HT-29 (cell line): ENCODE measurements at places on chromosomes 7 and 10. TPM values are rescaled to one million over a fixed set of nuclear protein-coding genes. Genes with fewer than 3 reads are reported as not detected.

- peak; percentile 80 for DNase-seq
Measured at GRCh38 chr7:41107330-41107937, 595.5 kb downstream of the INHBA start.

Gene NUPR2
- not detected in 2 replicates for total RNA-seq

Gene NPM3
- total RNA-seq, result 160 and 184 TPM in 2 replicates

DNA sequence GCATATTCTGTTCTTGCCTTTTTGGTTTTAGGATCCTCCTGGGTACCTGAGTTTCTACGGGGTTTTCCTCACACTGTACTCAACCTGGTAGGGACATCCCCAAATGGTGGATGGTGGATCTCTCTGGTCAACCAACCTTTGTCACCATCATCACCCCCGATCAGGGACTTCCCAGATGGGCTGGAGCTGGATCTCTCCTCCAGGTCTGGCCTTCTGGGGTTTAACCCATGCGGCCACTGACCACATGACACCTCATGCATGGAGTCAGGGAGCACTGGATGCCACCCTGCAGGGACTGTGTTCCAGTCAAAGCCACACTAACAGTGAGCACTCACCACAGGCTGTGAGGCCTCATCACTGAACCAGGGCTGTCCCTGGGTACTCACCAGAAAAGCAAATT, 80.0 kb downstream of the CELF2 start:
- no peak for DNase-seq
